ENCODE measurements at places on chromosomes 12 and 14.

- DNase-seq: peak; percentile 42
Observed at GRCh38 chr14:68309616-68310015, 483.3 kb downstream of the ZFP36L1 start.

DNA sequence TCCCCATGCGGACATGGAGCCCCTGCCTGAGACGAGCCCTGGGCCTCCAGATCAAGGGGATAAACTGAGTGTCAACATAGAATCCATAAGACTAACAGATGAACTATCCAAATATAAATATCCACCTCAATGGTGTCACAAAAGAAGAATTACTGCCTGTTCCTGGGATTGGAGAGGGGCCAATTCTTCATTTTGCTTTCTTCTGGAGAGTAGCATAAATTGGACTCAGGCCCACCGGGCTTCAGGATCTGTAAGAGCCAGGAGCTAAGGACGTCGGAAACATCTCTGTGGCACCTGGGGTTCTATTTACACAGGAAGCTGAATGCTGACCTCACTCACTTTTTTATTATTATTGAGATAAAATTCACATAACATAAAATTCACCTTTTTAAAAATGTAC, 408.2 kb upstream of the CCDC196 start:
- no peak for DNase-seq

GRCh38 chr14:83556746-83557453, 1973.0 kb upstream of the FLRT2 start:
- DNase-seq: no peak

DNA sequence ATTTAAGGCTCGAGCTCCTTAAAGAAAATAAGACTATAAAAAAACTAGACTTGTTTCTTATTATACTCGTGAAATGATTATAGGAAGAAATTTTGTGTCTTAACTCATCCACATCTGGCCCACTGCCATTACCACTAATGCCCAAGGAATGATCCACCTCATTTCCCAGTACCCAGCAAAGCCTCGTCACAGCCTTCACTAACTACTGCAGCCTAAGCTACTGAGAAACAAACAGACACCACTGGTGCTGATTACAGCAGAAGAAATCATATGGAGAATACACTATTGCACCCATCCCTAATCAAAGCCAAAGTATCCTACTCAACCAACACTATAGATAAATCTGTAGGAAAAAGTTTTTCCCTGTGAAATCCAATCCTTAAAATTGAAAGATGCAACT, 205.3 kb upstream of the NAV3 start:
- no peak for DNase-seq

DNA sequence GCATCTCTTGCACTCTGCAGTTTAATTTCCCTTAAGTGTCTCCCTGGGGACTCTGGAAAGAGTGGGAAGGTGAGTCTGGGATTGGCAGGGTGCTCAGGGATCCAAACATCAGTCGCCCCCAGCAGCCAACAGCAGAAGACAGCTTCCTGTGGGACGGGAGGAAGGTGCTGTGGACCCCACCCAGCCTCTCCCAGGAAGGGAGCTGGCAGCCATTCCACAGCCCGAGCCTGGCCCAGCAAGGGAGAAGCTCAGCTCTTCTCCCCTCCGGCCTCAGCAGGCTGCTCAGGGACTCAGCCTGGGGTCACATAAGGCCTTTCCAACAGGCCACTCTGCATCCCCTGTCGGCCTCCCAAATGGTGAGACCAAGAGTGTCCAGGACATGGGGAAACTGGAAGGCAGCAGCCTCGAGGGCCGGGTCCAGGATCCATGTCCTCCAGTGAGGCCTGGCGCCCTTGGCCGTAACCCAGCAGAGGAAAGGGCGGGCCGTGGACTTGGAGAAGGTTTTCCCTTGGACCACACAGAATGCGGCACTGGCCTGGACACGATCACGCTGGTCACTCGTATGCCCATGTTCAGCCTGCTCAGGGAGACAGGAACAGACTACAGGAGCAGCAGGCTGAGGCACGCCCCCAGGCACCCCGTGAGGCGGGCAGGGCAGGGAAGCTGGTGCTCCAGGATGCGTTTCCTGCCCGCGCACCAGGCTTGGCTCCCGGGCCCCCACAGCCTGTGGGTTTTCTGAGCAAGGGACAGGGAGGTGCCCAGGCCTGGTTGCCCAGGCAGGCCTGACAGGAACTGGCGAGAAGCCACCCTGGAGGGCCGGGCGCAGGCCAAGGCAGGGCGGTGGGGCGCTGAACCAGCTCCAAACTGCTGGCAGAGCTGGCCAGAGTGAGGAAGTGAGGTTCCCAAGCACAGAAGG, 3.5 kb downstream of the XRCC3 start:
- peak; percentile 29 for DNase-seq

GRCh38 chr12:92400006-92400405, 254.4 kb upstream of the BTG1 start:
- no peak for DNase-seq

GRCh38 chr14:91170504-91171121, 56.7 kb downstream of the DGLUCY start:
- DNase-seq: no peak

GRCh38 chr12:69671597-69671996, 27.5 kb downstream of the BEST3 start:
- DNase-seq: no peak

DNA sequence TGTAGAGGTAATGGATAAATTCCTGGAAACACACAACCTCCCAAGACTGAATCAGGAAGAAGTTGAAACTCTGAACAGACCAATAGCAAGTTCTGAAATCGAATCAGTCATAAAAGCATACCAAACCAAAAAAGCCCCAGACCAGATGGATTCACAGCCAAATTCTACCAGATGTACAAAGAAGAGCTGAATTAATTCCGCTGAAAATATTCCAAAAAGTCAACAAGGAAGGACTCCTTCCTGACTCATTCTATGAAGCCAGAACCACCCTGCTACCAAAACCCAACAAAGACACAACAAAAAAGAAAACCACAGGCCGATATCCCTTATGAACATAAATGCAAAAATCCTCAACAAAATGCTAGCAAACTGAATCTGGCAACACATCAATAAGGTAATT, 81.5 kb downstream of the SLC38A4 start:
- no peak for DNase-seq

DNA sequence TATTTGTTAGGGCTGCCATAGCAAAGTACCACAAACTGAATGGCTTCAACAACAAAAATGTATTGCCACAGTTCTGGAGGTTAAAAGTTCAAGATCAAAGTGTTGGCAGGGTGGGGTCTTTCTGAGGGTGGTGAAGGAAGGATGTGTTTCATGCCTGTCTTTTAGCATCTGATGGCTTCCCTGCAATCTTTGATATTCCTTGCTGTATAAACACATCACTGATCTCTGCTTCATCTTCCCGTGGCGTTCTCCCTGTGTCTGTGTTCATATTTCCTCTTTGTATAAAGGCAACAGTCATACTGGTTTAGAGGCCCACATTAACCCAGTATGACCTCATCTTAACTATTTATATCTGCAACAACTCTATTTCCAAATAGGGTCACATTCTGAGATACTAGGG, 167.5 kb downstream of the BTG1 start:
- peak; percentile 39 for DNase-seq

DNA sequence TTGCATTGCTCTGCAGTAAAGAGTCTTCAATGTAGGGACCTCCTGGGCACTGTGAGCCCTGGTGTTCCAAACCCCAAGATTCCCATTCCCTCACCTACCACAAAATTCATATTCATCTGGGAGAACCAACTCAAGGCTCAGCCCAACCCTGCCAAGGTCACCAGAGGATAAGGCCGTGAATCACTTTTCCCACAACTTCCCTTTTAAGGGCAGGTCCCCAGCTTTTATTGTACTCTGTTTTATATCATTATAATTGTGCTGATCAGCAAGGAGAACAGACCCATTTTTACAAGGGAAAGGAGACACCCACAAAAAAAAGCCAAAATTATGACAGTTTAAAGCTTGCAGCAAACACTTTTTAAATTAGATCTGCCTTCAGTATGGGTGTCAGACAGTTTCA, 363.0 kb upstream of the FKBP4 start:
- DNase-seq: peak; percentile 48

- DNase-seq: no peak
Observed at GRCh38 chr12:123482876-123483275, 24.9 kb downstream of the SNRNP35 start.

DNA sequence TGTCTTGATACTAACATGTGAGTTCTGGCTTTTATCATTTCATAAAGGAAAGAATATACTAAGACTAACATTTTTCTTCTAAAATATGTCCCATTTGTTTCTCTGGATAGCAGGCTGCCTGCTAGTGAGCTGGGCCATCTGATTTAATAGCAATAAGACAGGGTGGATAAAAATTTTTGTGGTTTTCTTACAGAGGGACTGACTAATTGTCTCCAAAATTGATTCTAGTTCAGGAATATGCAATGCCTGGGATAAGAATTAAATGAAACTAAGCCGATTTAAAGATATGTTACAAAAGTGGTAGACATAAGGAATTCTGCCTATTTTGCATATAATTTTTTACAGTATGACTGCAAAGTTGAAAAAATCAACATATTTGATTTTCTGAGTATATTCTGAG, 252.9 kb upstream of the NAV3 start:
- DNase-seq: no peak

- DNase-seq: peak; percentile 78
Observed at GRCh38 chr14:91396959-91397815, 20.4 kb downstream of the CCDC88C start.

GRCh38 chr12:75239987-75240386, 30.3 kb upstream of the KCNC2 start:
- DNase-seq: no peak

- peak; percentile 19 for DNase-seq
Observed at GRCh38 chr14:104573930-104574329, 5.6 kb upstream of the C14orf180 start.

GRCh38 chr14:98593361-98593761, 678.6 kb downstream of the BCL11B start:
- no peak for DNase-seq

DNA sequence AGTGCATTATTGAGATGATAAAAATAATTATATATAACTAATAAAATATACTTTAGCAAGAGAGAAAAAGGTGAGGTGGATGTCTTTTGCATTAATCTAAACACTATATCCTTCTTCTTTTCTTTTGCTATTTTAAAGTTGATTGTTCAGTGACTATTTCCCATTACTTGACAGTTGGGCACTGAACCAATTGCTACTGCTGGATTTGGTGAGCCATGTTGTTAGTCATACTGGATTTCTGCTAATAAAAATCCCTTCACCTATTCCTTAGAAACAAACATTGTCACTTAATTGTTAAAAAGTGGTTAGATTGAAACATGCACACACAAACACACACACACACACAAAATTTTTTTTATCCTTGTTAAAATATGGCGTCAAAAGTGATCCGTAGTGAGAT, 251.6 kb upstream of the ALG10 start:
- no peak for DNase-seq

DNA sequence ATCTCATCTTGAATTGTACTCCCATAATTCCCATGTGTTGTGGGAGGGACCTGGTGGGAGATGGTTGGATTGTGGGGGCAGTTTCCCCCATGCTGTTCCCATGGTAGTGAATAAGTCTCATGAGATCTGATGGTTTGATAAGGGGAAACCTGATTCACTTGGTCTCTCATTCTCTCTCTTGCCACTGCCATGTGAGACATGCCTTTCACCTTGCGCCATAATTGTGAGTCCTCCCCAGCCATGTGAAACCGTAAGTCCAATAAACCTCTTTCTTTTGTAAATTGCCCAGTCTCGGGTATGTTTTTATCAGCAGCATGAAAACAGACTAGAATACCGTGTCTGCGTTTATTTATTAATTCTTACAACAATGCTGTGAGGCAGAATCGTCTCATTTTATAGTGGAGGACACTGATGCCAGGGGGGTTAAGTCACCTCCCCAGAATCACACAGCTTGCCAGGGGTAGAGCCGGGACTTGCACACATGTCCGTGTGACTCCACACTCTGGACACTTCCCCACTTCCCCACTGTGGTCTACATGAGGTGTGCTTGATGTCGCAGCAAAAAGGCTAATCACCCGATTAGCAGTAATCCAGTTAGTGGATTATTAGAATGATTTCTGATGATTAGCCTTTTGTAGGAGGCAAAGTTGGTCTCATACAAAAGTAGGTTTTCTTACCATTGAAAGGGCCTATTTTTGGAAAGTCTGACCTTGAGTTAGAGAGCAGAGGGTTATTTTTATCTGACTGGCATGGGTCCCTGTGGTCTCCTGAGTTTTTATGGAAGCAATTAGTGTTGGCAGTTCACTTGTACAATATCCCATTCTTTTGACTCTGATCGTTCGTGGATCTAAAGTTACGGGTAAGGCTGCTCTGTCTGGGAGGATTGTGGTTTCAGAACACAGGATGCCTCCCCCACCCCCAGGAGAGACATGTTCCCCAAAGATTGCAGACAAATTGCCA, 47.4 kb upstream of the BCL7A start:
- DNase-seq: no peak

DNA sequence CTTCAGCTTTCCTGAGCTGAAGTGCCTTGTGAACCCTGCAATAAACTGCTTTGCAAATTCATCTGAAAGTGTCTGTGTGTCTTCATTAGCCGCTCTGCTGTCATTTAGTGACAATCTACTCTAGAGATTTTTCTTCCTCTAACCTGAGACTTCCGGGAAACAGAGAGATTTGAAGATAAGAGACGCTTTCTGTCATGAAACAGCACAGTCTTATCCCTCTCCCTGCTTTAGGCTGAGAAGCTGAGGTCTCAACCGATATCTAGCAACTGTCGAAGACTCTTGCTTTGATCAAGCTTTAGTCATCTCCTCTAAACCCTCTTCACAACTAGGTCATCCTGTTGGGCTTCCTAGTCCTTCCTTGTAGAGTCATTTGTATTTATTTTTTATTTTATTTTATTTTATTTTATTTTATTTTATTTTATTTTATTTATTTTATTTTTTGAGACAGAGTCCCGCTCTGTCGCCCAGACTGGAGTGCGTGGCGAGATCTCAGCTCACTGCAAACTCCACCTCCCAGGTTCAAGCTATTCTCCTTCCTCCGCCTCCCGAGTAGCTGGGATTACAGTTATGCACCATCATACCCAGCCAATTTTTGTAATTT, 1.2 kb downstream of the RNASE2 start:
- peak; percentile 30 for DNase-seq

DNA sequence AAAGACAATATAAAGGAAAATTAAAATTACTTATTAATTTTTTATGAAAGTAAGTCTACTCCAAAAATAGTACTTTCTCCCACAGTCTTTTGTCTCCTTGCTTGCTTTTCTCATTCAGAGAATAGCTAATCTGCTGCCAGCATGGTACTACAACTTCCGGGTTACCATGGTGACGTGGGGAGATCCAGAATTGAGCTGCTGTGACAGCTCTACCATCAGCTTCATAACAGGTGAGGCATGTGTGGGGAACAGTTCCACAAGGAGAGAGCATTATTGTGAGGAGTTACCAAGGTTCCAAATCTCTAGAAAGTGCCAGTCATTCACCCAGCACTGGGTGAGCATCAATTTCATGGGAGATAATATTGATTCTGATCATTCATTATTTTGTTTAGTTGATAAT, 197.8 kb downstream of the PTPRO start:
- no peak for DNase-seq

- no peak for DNase-seq
Observed at GRCh38 chr12:109914461-109914860, 14.4 kb downstream of the TCHP start.

All from hematopoietic multipotent progenitor cell treated with erythropoietin and hydrocortisone succinate and interleukin-3 and kit ligand, for 4 days (in vitro differentiated cells).